ENCODE measurements at places on chromosomes 11 and 22.

DNA sequence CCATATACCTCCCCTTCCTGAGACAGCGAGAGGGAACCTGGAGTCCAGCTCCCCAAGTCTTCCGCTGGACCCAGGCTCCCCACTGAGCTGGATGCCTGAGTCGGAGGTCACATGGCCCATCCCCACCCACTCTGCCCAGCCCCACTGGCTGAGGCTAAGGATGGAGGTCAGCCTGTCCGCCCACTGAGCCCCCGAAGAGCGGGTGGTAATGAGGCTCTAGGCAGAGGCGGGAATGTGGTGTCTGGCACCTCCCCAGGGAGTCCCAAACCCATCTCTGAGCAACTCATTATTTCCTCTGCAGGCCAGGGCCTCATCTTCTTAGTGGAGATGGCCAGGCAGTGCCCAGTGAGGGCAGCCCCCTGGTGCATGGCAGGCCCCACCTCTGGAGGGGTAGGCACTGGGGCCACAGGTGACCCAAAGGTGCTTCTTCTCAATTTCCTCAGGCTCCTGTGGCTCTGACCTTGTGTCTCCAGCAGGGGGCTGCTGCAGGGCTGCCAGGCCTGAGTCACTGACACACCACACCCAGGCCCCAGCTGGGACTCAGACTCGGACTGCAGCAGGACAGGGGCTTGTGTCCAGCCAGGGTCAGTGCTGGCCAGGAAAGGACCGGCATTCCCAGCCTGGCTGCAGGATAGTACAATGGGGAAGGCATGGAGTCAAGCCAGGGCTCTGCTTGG is 10.2 kb upstream of the PDE2A start:
- no peak for DNase-seq

- DNase-seq = peak; percentile 73
These were observed at the start of gene FOSL1 for GRCh38 chr11:65900125-65900898. Gene FOSL1, minus strand, starts transcription at chr11:65900388. Its CDS starts 49 bp downstream, at chr11:65900339.

GRCh38 chr11:116792869-116793771 is 1.4 kb upstream of the APOA5 start:
- no peak for DNase-seq

DNA sequence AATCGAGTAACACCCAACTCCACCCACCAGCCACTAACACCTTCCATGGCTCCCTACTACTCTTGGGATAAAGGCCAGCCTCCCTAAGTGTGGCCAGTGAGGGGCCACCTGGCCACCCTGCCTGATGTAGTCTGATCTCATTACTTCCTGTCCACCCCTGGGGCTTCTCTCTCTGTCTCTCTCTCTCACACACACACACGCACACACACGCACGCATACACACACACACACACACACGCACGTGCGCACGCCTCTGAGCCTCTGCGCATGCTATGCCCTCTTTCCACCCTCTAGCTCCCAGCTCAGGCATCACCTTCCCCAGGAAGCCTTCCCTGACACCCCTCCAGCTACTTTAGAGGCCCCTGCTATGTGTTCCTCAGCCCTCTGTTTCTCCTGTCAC is 3.9 kb downstream of the MFNG start:
- no peak for DNase-seq

GRCh38 chr11:56543157-56543556 is at the start of gene OR5M11:
Gene OR5M11, minus strand, starts transcription at chr11:56543257. Its CDS starts 0 bp downstream, at chr11:56543257.
- DNase-seq = no peak

DNA sequence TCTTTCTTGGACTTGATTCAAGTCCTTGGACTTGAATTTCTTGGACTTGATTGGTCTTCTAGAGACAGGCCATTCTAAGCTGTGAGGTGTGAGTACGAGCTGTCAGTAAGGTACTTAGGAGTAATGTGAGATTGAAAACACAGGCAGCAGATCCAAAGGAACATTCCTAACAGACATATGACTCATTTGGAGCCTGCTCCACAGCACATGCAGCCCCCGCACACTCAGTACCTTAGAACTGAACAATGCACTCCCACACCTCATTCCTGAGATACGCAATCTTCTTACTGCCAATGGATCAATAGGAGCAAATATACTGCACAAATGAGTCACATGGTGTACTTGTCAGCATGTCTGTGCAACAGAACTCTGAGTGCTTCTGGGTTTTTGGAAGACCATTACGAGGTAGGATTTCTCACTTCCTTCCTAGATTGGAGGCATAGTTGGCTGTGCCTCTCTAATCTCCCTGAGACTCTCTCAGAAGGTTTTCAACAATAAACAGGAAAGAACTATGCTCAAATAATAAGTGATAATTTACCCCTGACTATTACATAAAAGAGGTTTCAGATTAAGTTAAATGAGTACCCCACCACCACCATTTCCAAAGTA is 243.1 kb downstream of the KCNA4 start:
- no peak for DNase-seq

DNA sequence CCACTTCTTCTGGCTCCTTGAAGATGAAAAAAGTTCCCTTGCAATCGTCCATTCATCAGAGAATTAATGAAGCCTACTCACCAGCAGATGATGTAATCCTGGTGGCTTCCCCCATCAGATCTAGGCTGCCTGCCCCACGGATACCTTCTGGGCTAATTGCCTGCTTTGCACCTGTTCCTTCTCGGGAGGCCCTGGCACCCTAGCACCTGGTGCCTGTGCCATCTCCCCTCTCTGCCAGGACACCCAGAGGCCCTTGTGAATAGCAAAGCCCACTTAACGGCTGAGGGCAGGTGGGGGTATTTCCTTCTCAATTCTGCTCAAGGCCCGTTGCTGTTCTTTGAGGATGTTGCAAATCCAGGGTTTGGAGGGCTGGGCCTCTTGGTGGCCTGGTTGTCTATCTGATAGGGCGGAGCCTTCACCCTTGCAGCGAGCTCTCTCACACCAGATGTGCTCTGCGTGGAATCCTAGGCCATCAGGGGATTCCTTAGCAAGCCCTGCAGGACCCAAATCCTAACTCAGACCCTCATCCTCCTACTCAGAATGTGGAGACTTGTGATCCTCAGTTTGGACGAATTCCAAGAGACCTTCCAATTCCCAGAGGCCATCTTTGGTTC is at the start of gene LMO2:
LMO2 (minus strand) TSS at position 363 of the 614 bp plus-strand sequence. CDS start 22,360 bp downstream, outside the sequence.
- no peak for DNase-seq

GRCh38 chr11:108343714-108344113 is 120.8 kb downstream of the ATM start:
- no peak for DNase-seq

DNA sequence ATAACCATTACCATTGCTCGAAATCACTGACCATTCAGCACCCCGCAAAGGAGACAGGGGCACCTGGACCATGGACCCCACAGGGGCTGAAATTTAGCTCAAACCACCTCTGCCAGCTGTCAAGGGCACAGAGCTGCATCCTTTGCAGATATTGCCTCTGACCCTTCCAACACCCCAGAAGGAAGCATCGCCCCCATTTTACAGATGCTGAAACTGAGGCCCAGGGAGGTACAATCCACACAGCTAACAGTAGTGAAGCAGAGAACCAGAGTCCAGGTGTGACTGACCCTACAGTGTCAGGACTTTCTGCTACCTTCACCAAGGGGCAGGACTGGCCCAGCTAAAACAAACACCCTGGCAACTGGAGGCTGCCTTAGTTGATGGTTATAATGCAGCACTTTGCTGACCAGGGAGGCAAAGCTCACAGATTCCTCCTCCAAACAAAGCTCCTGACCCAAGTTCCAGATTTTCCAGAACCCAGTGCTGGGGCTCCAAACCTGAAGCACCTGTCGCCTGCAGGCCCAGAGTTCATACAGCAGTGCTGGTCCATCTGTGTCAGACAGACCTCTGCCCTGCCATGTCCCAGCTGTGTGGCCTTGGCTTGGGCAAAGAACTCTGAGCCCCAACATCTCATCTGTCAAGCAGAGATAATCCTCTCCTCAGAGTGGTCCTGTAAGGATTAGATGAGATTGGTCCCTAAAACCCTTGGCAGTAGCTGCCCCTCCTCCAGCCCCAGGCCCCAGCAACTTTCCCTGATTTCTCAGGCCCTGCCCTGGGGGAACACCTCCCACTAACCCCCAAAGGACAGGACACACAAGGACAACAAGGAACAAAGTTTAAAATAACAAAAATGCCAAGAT is 15.2 kb upstream of the ARAP1 start:
- DNase-seq = no peak

DNA sequence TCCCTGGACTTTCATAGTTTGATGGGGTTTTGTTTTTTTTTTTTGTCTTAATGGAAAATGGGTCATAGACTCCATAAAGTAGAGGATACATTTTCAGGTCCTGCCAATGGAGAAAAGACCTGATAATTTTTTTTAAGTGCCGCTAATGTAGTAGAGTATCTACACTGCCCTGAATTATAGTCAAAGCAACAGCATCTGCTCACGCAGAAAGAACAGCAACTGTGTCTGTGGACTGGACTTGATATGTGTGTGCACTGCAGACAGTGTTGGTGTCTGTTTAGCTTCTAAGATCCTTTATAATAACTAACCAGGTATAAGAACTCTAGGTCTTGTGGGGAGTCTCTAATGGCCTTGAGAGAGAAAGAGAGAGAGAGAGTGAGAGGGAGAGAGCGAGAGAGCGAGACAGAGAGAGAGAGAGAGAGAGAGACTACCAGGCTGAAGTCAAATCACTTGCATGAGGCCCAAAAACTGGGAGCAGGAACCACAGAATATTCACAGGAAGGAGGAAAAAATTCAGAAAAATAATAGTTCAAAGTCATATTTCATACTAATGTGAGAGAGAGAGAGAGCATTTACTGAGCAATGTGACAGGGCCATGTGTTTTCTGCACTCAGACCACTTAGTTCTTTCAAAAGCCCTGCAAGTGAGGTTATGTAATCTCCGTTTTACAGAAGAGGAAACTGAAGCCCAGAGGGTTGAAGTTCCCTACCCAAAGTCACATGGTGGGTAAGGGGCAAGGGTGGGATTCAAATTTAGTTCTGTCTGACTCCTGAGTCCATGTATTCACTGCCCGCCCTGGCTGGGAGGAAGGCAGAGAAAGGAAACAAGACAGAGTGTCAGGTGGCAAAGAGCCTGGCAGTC is 8.6 kb upstream of the MIAT start:
- DNase-seq = no peak

GRCh38 chr11:46984987-46985386 is 48.4 kb downstream of the CSTPP1 start:
- DNase-seq = no peak

DNA sequence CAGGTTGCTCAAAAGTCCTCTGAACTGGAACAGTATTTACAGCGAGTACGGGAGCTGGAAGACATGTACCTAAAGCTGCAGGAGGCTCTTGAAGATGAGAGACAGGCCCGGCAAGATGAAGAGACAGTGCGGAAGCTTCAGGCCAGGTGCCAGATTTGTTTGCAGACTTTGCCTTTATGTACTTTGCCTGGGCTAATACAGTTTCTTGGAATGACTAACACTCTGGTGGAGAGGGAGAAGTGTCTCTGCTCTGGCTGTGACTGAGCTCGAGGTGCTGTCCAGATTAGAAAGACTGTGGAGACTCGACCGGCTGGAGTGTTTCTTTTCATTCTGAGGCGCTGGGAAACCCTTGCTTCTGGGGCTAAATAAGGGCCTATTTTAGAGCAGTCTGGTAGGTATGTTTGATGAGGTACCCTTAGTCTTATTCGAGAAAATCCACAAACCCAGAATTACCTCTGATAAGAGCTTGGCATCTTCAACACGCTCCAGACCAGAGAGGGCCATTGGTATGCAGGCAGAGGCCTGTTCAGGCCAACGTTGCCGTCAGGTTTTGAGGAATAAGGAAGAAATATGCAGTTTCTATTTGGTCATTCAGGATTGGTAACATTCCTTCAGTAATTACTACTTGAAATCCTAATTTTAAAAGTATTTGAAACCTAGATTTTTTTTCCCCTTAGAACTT is 76.5 kb downstream of the SWAP70 start:
- DNase-seq = no peak

DNA sequence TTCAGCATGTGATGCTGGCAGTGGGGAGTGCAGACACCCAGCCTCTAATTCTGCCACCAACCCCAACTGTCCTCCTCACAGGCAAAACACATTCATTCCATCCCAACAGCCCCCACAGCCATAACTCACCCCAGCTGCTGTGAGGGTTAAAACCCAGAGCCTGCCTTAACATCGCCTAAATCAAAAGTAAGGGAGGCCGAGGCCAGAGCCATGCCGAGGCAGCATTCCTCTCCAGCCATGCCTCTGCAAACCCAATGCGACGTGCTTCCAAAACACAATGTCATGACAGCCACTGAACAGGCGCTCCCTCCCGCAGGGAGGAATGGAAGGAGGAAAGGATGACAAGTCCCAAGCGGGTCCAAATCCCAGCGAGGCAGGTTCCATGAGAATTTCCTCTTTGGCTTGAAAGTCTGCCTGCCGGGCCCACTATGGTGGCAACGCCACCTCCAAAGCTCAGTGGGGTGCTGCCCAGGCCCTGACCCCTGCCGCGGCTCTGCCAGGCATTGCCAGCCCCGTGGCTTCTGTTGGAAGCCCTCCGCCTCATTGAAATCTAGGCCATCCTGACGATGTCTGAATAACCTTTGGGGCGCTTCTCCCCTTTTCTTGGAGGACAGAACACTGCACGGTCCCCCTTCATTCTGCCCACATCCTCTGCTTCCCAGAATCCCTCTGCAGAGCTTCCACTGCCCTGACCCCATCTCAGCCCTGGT is 472.3 kb downstream of the BRD1 start:
- DNase-seq = no peak

- no peak for DNase-seq
These were observed 34.7 kb upstream of the SMIM38 start for GRCh38 chr11:69121021-69121420.

- no peak for DNase-seq
These were observed 1.8 kb downstream of the TPST2 start for GRCh38 chr22:26587991-26588613.

DNA sequence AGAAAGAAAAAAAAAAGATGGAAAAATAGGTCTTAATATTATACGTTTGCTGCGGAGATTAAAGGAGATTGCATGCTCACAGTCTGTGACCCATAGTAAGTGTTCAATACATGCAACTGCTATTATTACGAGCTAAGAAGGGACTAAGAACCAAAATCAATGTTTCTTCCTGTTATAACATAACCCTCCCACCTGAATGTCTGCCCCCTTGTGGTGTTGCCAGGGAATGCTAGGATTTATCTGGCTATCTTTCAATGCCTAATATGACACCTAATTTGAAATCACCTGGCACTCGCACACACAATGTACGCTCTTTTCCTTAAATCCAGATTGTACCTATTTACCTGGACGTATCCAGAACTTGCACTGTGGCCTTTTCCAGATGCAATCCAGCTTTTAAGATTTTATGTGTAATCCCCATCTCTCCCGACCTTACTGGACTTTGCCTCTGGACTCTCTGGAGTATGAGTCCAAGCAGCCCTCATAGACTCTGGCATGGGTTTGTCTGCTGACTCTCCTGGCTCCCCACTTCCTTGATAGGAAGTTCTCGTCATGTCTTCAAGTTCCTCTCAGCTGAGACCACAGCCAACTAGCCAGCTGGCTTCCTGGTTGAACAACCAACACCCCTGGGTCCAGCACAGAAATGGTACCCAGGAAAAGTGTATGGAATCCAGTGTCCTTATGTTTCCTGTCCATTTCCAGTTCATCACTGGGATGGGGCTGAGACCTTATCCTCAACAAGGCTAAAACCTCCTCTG is 151.5 kb downstream of the CCDC34 start:
- DNase-seq = no peak

- no peak for DNase-seq
These were observed 324.8 kb downstream of the MN1 start for GRCh38 chr22:27476729-27477128.
